NCI-H1105 (cell line): ENCODE measurements at places on chromosomes 1 and 21.

GRCh38 chr1:214823311-214824117 lies 220.5 kb downstream of the CENPF start:
- DNase-seq = no peak

GRCh38 chr1:211133393-211133835 lies 534 bp downstream of the KCNH1 start:
- DNase-seq = peak; percentile 60

GRCh38 chr1:21652101-21652936 lies 16.8 kb downstream of the RAP1GAP start:
- DNase-seq = no peak

GRCh38 chr1:198155253-198155652 lies 1.5 kb upstream of the NEK7 start:
- DNase-seq = no peak

- DNase-seq = peak; percentile 49
Observed at GRCh38 chr1:242448910-242449645, 75.4 kb downstream of the PLD5 start.

GRCh38 chr21:16590186-16590585 lies 860.4 kb downstream of the USP25 start:
- no peak for DNase-seq

DNA sequence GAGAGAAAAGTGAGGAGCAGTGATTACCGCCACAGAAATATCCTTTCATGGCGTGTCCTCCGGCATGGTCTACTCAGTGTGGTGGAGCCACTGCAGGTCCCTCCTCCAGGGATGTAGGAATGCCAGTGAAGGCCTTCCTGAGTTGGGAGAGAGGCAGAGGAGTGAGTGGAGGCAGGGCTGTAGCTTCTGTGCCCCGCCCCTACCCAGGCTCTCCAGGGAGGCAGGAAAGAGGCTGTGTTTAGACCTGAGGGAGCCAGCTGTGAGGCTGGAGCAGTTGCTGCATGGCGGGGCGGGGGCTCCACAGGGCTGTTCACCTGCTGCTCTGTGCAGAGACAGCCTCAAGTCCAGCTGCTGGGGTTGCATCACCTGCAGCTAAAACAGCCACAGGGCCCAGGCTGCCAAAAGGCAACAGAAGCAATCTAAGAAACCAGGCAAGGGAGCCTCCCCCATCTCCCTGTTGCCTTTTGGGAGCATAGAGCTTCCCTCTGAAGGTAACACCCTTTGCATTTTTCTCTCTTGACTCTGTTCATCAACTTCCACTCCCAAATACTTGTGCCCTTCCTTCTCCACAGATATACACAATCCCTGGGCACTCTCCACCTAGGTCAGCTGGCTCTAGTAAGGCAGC lies 801 bp upstream of the ANXA9 start:
- DNase-seq = peak; percentile 65

GRCh38 chr1:179935909-179936496 lies 18.6 kb upstream of the CEP350 start:
- no peak for DNase-seq

DNA sequence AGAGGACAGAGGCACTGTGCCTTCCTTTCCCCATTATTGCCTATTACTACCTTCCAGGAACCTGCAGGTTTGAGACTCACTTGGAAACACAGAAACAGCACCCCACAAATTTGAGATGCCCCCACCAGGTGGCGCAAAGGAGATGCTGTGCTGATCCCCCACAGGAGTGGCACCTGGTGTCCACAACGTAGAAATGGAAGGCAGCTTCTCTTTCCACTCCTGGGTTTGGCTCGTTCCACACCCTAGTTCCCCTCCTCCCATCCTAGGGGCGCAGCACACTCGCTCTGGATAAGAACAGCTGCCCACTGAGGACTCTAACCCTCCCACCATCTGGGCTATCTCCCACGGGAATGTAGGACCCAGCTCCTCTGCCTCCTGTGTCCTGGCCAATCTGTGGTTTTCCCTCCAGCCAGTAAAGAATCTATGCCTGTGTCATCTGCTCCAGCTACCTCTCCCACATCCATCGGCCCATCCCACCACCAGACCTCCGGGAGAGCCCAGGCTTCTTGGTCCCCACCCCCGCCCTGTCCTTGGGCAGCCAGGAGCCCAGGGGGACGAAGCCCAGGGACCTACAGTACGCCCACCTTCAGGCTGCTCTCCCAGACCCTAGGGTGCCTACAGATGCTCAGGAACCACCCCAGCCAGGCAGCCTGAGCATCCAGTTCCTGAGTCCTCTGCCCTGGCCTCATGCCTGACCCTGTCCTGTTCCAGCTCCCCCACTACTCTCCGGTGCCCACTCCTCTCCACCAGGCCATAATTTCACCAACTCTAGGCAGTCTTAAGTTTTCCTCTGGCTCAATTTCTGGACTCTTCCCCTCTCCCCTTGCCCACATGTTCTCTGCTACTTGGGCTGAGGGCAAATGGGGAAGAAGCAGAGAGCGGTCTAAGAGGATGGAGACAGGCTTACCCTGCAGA lies 549 bp downstream of the THBS3 start:
- DNase-seq = peak; percentile 85

DNA sequence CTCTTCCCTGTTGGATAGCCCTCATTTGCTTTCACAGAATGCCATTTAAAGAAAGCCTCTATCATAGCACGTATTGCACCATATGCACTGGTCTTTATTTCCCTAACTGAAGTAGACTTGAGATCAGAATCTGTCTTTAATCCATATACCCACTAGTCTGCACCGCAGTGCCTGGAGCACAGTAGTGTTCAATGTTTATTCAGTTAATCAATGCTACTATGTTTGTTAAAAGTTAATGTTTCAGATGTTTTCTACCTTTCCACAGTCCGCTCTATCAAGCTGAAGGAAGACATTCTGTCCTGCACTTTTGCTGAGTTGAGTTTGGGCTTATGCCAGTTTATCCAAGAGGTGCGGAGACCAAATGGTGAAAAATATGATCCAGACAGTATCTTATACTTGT lies 139.2 kb downstream of the ZMYM4 start:
- DNase-seq = no peak

DNA sequence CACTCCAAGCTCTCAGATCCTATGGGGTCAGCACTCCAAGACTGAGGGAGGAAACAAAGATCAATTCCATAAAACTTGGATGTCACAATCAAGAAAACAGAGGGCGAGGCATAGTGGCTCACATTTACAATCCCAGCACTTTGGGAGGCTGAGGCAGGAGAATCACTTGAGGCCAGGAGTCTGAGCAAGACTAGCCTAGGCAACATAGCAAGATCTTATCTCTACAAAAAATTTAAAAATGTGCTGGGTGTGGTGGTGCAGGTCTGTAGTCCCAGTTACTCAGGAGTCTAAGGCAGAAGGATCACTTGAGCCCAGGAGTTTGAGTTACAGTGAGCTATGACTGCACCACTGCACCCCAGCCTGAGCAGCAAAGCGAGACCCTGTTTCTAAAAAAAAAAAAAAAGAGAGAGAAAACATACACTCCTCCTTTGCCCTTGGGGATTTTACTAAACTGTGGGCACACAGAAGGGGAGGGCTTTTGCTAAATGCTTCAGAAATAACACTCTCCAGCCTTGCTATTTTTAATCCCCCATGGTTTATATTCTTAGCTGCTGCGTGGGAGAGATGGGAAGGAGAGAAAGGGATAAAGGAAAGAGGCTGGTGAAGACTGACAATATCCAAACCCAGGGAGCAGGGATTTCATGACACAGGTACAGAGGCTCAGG lies 18.1 kb downstream of the ARHGEF2 start:
- no peak for DNase-seq

- no peak for DNase-seq
Observed at GRCh38 chr1:211832661-211833060, 2.1 kb upstream of the LPGAT1 start.

- no peak for DNase-seq
Observed at GRCh38 chr1:240800291-240800690, 188.3 kb upstream of the GREM2 start.

- no peak for DNase-seq
Observed at GRCh38 chr21:43369596-43370090, 57.3 kb downstream of the SIK1 start.

DNA sequence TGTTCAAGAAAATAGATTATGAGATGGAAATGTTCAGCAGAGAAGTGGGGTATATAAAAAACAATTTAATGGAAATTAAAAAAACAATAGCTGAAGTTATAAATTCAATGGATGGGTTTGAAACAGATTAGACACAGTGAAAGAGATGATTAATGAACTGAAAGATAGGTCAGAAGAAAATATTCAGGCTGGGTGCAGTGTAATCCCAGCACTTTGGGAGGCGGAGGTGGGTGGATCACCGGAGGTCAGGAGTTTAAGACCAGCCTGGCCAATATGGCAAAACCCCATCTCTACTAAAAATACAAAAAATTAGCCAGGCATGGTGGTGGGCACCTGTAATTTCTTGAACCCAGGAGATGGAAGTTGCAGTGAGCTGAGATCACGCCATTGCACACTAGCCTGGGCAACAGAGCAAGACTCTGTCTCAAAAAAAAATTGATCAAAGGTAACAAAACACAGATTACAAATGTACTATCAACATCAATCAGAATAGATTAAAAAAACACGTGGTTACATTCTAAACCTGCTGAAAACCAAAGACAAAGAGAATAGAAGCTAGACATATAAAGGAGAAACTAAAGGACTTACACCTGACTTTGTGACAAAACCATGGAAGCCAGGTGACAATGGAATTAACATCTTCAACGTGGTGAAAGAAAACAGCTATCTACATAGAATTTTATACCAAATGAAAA lies 4.8 kb upstream of the SUMO3 start:
- DNase-seq = no peak

- no peak for DNase-seq
Observed at GRCh38 chr21:41709965-41710822, 56.7 kb downstream of the RIPK4 start.

DNA sequence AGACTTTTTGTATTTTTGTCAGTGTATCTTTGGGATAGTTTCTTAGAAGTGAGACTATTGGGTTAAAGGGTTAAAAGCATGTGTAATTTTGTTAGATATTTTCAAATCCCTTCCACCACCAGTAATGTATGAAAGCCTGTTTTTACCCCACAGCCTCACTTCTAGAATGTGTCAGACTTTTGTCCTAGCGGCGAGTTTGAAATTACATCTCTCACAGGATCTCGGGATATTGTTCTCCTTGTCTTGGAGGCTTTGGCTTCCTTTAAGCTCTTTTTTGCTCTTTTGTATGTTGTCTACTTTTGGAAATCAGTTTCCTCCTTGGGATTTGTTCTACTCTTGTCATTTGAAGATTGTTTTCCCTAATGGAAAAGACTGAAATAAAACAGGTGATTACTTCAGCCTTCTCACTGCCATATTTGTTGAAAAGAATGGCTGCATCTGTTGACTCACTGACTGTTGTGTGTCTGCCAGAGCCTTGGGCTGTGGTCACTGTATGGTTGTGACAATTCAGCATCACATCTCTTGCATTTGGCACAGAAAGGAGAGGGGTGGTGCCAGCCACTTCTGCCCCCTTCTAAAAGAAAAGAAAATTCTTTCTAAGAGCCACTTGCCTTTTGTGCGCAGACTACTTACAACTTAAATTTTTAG lies 22.6 kb downstream of the ST3GAL3 start:
- no peak for DNase-seq

DNA sequence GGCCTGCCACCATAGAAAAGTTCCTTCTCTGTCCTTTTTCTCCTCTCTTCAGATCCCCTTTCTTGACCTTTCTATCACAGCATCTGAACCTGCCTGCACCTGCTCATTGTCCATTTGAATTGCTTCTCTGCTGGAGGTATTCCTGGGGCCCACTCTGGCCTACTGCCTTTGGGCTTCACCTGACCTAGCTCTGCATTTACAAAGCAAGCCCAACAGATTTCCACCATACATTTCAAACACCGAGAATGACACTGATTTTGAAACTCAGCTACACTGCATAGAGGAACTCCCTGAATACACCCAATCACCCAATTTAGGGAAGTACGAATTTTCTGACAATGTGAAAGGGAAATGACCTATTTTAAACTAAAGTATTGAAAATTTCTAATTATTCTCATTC lies 284.5 kb upstream of the USP25 start:
- no peak for DNase-seq

- DNase-seq = no peak
Observed at GRCh38 chr1:2984399-2985061, 36.7 kb upstream of the ACTRT2 start.

- no peak for DNase-seq
Observed at GRCh38 chr1:186900539-186901237, 71.9 kb downstream of the PLA2G4A start.

DNA sequence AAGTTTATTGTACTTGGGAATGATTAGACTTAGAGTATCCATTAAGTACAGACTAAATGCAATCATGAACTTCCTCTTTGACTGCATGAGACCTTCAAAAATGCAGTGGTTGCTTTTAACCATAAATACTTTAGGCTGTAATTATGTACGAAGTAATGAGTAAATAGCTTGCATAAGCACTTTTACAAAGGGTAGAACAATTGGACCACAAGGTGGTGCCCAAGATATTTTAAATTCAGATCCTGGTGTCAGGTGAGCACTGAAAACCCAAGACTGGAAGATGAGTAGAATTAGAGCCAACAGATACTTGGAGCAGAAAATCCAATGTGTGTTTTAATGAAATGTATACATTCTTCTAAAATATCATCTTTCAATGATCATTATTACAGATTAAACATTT lies 43.4 kb upstream of the RHOU start:
- DNase-seq = peak; percentile 39
